ENCODE measurements at places on chromosomes 6 and 20.

- DNase-seq: no peak
Measured at GRCh38 chr6:72424476-72424875, 197.4 kb upstream of the KCNQ5 start.

DNA sequence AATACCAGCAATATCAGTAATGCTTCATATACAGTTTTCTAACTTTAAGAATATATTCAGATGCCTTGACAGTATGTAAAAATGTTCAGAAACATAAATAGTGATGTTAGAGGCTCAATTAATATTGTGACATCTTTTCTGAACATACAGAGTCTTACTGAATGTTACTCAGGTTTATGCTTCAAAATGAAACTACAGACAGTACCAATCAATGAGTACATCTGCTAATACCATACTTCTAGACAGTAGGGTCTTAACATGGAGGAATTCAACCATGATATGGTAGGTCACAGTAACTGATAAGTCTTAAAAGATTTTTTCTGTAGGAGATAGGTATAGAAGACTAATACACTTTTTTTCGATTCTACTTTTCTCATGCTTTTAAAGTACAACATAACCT, 8.3 kb downstream of the GCLC start:
- DNase-seq: no peak

GRCh38 chr6:101762851-101763250, 369.3 kb downstream of the GRIK2 start:
- DNase-seq: no peak

DNA sequence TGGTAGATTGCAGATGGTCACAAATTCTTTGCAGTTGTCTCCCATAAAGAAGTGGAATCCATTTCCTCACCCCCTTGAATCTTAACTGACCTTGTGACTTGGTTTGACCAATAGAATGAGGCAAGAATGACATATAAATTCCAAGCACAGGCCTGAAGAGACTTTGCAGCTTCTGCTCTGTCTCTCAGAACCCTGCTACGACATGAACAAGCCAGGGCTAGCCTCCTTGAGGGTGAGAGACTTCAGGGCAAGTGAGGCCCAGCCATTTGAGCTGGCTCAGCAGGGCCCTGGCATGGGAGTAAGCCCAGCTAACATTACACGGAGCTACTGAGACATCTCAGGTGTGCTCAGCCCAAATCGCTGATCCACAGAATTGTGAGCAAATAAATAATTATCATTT, 216.3 kb upstream of the MAN1A1 start:
- DNase-seq: no peak

- no peak for DNase-seq
Measured at GRCh38 chr6:20340068-20340848, 61.4 kb upstream of the E2F3 start.

Data from KBM-7 (cell line).